Posterior vena cava (tissue), 2 donors: ENCODE measurements at places on chromosomes 6 and 20. TPM values are rescaled to one million over a fixed set of nuclear protein-coding genes. Genes with fewer than 3 reads are reported as not detected.

GRCh38 chr6:75619230-75619899 lies 17.7 kb downstream of the SENP6 start:
- DNase-seq, result no peak

GRCh38 chr20:31712564-31713311 lies 9.9 kb downstream of the BCL2L1 start:
- peak; percentile 90 for DNase-seq

DNA sequence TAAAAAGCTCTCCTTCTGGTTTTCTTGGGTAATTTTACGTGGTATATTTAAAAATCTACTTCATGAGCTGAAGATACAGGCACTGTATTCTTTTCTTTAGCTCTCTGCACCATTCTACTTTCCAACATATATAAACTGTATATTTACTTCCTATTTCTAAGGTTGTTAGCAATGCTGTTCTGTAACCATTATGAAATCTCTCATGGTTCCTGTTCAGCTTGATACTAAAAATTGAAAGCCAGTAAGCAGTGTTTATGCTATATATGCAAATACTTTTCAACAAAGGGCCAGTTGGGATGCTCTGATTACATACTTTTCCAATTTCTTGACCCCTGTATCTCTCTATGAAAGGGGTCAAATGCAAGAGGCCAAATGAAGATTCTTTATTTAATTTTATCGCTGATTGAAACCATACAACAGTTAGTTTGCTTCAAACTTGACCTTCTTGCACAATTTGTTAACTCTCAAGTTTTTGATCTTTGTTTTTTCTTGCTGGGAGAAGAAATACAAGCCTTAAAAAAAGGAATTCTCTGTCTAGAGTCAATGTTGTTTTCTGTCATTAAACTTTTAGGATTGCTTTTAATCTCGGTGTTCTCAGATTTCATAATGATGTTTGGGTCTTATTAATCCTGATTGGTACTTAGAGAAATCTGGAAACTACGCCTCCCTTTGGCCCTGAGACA lies 223.2 kb downstream of the PRL start:
- no peak for DNase-seq

Gene RFX6
- not detected for total RNA-seq

Gene SNRPB
- 68.4 TPM for total RNA-seq

DNA sequence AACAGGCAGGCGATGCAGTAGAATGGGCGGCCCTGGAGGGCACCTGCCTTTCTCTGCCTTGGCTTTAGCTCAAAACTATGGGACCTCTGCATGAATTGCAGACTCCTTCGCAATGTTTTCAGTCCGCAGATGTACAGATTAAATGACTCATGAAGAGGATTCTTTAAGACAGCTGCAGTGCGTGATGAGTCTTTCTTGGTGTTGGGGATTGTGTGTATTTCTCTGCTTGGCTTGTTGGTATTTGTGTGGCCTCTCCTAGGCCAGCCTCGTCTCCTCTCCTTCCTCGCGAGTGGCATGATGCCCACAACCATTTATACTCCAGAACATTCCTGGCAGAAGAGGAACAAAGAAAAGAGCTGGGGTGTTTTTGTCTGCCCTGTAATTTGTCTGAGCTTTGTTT lies 110.6 kb downstream of the SYNDIG1 start:
- DNase-seq, result no peak

- no peak for DNase-seq
These were observed 349.7 kb upstream of the POU3F2 start for GRCh38 chr6:98484696-98485095.

Gene TMC2
- total RNA-seq, result 0.14 TPM

GRCh38 chr6:35216412-35216732 lies 2.6 kb downstream of the SCUBE3 start:
- DNase-seq, result peak; percentile 7

DNA sequence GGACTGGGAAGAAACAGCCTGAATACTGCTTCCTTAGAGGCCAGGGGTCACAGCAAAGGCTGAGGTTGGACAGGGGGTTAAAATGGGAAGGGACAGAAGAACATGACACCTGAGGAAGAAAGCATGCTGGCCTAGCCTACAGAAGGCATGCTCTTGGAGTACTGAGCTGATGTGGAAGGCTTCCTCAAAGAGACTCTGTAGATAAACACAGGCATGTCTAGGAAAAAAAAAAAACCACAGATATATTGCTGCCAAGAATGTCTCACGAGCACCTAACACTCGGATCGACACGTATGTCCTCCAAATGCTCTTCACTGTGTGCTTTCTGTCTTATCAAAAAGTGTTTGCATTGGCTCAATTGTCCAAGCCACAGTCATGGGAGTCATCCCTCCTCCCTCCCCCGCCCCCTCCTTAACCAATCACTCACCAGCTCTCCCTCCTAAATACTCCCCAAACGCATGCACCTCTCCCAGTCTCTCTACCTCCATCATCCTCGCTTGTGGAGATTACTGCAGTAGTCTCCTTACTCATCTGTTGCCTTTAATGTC lies 101.1 kb upstream of the LRFN2 start:
- DNase-seq, result no peak

Gene APCDD1L
- total RNA-seq, result 1.5 TPM

Gene TBXT
- total RNA-seq, result not detected

DNA sequence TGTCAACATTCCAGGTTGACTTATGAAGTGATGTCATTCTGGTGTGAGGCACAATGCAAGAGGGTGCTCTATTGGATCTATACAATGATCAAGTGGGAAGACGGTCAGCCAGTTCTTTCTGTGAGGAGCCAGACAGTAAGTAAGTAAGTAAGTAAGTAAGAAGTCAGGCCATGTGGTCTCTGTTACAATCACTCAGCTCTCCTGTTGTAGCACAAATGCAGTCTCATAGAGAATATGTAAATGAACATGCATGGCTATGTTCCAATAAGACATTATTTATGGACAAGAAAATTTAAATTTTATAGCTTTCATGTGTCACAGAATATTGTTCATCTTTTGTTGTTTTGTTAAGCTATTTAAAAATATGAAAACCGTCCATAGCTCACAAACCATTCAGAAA lies 399.7 kb downstream of the BTBD3 start:
- DNase-seq, result no peak

Gene PABPC1L
- total RNA-seq, result 5.9 TPM

DNA sequence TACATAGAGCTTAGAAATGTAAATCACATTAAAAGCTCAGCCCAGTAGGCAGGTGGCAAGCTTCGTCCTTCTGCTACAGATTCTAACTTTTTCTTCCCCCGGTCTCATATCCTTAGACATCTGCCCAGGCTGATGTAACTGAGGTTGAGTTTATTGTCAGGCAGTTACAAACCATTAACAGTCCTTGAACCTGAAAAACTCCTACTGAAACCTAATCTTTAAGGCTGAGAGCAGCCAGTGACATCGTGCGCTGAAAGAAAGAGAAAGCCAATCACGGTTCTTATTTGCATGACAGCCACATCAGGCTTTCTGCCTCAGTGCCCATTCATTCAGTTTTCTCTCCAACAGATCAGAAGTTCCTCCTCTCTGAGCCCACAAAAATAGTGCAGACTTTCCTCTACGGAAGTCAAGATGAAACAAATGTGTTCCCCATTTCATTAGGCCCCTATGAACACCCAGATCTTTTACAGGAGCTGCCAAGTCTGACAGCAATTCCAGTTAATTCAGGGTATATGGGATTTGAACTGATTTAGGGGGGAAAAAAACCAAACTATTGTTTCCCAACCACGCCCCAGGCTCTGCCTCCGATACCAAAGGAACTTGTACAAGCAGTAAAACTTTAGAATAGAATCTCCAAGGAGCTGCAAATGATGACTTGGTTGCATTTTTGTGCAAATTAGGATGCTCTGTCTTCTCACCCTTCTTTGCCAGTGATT lies at the start of gene NHSL1:
Gene NHSL1, minus strand, starts transcription at position 192 of the 716 bp plus-strand sequence. CDS start 204 bp downstream, outside the sequence.
- no peak for DNase-seq

GRCh38 chr6:16238963-16239797 lies 793 bp downstream of the GMPR start:
- peak; percentile 92 for DNase-seq

- no peak for DNase-seq
These were observed 226.7 kb downstream of the MEI4 start for GRCh38 chr6:77879527-77879926.

DNA sequence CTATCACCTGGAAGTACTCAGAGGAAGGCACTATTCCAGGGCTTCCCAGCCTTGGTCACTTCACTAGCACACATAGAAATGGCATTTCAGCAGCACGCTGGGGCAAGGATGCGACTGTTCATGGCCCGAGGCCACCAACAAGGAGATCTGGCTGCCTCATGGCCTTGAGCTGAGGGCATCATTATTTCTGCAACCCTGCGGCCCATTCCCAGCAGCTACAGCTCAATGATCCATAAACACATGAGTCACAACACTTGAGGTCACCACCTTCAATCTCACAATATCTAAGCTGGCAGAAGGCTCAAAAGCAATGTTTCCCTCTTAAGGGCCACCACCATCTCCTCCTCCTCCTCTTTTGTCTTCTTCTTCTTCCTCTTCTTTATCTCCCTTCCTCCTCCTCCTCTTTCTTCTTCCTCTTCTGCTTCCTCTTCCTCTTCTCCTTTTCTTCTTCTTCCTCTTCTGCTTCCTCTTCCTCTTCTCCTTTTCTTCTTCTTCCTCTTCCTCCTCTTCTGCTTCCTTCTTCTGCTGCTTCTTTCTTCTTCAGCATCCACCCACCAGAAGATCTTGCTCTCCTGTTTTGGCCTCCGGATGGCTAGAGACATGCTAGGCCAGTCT lies 382.9 kb upstream of the CNR1 start:
- DNase-seq, result no peak

DNA sequence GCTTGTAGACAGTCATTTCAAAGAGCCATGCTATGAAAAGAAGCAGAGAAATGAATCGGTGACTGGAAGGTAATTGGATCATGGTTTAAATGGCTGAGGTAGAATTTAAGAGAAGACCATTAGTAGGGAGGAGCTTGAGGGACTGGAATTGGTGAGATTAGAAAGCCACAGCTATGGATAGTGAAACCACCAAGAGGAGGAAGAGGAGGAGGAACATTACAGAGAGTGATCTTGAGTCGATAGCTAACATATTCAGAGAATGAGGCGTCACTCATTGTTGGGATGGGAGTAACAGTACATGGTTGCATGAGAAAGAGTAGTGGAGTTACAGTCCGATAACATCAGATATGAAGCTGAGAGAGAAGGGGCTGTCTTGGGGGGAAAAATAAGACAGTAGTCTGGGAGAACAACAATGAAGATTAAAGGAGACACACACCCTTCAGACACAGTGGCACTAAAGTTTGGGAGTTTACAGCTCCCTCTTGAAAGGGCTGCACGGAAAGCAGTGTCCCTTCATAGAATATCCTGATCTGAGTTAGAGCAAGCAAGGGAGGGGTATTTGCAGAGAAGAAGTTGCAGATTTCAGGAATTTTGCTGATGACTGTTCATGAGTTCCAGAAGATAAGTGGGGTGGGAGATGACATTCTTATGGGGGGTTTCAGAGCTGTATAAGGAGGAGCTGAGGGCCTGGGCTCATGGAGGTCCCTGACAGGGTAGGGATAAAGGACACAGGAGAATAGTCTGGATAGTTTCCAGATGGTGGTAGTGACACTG lies 15.1 kb upstream of the LAMP5 start:
- no peak for DNase-seq

GRCh38 chr6:4130357-4130987 lies 4.9 kb downstream of the ECI2 start:
- no peak for DNase-seq

- no peak for DNase-seq
These were observed 106.8 kb upstream of the DOK5 start for GRCh38 chr20:54368570-54368969.

- no peak for DNase-seq
These were observed 159.3 kb upstream of the PLCB4 start for GRCh38 chr20:8909596-8909995.

Gene EYA2
- total RNA-seq, result 9.1 TPM

- no peak for DNase-seq
These were observed 211.1 kb downstream of the OGFRL1 start for GRCh38 chr6:71499667-71500066.

GRCh38 chr6:101203664-101204063 lies 189.8 kb upstream of the GRIK2 start:
- DNase-seq, result no peak

DNA sequence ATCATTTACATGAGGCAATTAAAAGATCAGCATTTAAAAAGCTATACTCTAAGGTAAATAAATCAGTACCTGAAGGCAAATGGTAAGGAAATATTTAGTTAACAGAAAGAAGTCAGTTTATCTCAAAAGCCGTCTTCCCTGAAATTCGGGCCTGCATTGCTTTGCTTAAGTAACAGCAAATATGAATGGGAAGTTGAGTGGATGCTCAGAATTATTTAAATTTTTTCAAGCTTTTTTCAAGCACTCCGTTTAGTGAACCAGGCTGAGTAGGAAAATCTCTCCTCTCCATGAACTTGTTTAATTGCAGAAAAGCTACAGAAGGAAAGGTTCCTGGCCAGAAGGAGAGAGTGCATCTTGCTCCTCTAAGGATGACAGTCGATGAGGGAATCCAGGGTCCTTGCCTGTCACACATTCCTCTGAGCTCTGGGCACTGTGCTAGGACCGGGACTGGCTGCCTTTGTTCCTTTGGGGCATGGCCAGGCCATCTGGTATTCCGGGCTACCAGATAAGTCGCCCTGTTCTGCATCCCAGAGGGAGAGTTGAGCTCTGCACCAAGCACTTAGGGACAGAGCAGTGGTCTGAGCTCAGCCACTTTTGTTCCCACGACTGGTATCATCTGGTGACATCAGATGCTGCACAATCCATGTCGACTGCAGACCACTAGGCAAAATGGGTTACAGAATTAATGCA lies 77.6 kb downstream of the RIN2 start:
- no peak for DNase-seq

- DNase-seq, result no peak
These were observed 5.1 kb downstream of the HLA-E start for GRCh38 chr6:30494291-30494861.

Gene SPINT4
- total RNA-seq, result not detected

GRCh38 chr20:6241591-6241990 lies 118.8 kb upstream of the FERMT1 start:
- DNase-seq, result no peak

DNA sequence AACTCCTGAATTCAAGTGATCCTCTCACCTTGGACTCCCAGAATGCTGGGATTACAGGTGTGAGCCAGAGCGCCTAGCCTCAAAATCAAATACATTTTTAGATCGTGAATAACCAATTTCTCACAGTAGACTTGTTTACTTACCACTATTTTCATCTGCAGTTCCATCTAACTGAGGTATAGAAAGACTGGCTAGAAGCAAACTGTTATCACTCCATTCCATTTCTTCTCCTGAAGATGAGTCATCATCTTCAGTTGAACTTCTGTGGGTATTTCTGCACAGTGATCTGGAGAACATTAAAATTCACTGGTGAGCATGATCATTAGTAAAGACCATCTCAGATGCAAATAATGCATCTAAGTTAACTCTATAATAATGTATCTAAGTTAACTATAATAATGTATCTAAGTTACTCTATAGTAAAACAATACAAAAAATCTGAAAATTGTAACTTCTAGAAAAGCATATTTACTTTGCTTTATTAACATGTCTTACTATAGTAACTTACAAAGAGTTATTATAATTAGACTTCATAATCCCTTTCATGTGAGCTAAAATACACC lies 105.4 kb downstream of the REV3L start:
- no peak for DNase-seq

DNA sequence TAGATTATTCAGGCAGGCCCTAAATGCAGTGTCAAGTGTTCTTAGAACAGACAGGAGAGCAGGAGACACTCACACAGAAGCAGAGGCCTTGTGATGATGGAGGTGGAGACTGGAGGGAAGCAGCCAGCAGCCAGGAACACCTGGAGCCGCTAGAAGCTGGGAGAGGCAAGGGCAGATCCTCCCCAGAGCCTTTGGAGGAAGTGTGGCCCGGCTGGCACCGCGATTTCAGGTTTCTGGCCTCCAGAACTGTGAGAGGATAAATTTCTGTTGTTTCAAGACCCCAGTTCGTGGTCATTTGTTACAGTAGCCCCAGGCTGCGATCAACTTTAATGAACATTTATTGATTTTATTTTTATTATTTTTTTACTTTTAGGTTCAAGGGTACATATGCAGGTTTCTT lies 203.0 kb downstream of the QKI start:
- no peak for DNase-seq

Gene HSPA1L
- 1.7 TPM for total RNA-seq
